ENCODE measurements at places on chromosomes 2 and 18.

- DNase-seq: no peak
These were observed 253.9 kb downstream of the OSR1 start for GRCh38 chr2:19104503-19104902.

GRCh38 chr2:192002418-192002817 lies 155.5 kb upstream of the CAVIN2 start:
- no peak for DNase-seq

DNA sequence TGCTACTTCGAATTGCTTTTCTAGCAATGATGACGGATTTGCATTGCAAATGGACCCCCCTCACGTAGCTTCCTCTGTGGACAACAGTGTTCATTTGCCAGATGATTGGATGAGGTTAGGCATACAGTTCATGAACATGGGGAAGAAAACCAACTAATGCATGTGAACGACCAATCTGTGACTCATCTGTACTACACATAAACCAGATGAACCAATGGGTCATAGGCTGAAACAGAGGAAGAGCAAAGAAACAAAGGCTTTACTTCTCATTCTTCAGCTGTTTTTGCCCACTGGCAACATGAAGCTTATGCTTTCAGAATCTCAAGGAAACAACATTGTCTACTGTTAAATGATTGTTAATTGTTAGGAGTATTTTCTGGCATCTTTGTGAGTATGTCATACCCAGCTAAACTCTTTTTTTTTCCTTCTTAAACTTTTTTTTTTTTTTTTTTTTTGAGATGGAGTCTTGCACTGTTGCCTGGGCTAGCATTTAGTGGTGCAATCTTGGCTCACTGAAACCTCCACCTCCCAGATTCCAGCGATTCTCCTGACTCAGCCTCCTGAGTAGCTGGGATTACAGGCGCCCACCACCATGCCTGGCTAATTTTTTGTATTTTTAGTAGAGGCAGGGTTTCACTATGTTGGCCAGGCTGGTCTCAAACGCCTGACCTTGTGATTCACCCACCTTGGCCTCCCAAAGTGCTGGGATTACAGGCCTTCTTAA lies 35.5 kb downstream of the EFEMP1 start:
- DNase-seq: no peak

- DNase-seq: no peak
These were observed 12.2 kb downstream of the SH3BP4 start for GRCh38 chr2:234963773-234964615.

- no peak for DNase-seq
These were observed 129.7 kb downstream of the WDSUB1 start for GRCh38 chr2:159156834-159157233.

- DNase-seq: no peak
These were observed 14.1 kb upstream of the CNNM3 start for GRCh38 chr2:96801786-96802595.

GRCh38 chr2:218081063-218081462 lies 12.0 kb downstream of the RUFY4 start:
- no peak for DNase-seq

DNA sequence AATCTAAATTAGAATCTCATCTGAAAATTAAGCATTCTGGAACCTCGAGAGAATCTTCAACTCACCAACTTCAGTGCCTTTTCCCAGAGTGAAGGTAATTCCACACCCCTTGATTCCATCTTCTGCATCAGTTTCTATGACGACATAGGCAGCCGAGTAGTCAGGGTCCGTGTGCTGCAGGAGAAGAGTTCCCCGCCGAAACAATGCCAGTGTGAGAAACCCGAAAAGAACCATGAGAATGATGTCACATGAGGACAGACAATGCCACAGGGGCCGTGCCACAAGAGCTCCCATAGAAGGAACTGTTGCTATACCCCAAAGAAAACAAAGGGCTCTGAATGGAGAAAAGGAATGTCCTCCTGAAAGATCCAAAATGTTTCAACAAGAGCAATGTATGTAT lies 6.0 kb downstream of the ENOSF1 start:
- no peak for DNase-seq

DNA sequence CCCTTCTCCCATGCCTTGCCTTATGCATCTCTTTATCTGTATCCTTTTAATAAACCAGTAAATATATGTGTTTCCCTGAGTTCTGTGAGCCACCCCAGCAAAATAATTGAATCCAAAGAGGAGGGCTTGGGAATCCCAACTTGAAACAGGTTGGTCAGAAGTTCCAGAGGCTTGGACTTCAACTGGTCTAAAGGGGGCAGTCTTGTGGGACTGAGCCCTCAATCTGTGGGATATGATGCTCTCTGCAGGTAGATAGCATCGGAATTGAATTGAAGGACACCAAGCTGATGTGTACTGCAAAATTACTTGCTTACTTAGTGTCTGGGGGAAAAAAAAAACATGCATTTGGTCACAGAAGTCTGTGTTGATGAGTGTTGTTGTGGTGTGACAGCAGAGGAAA lies 1033.5 kb upstream of the TMEFF2 start:
- DNase-seq: no peak

DNA sequence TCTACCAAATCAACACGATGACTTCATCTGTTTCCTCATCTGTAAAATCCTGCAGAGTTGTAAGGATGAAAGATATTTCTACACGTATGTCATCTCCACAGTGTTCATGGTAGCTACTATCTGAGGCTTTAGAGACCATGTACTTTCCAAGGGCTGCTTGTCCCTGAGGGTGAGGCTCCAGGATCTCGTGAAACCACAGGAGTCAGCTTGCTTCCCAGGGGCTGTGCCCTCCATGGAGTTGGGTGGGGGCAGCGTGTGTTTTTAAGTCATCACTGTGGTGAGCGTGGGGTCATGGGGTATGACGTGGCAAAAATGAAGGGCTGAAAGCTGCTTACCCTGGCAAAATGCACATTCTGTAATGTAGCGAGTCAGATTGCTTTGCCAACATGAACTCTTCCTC lies 81.6 kb downstream of the ASAP2 start:
- DNase-seq: no peak

- no peak for DNase-seq
These were observed 562 bp downstream of the TWSG1 start for GRCh38 chr18:9334973-9335696.

GRCh38 chr18:3163968-3164367 lies 55.8 kb downstream of the MYOM1 start:
- DNase-seq: no peak

DNA sequence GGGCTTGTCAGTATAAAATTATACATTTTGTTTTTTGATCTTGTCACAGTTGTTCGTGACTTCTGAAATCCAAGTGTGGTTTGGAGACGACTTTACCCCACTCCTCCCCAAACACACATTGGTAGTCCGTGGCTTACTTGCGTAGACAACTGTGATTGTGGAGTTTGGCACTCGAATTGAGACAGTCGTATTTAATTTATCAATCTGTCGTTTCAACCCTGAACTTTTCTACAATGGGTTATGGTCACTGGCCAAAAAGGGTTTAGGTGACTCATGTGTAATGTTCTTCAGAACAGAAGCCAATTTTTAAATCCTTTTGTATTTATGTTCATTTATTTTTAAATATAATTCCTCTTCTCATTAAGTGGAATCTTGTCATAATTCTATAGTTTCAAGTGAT lies 129.9 kb downstream of the SPTBN1 start:
- DNase-seq: no peak

DNA sequence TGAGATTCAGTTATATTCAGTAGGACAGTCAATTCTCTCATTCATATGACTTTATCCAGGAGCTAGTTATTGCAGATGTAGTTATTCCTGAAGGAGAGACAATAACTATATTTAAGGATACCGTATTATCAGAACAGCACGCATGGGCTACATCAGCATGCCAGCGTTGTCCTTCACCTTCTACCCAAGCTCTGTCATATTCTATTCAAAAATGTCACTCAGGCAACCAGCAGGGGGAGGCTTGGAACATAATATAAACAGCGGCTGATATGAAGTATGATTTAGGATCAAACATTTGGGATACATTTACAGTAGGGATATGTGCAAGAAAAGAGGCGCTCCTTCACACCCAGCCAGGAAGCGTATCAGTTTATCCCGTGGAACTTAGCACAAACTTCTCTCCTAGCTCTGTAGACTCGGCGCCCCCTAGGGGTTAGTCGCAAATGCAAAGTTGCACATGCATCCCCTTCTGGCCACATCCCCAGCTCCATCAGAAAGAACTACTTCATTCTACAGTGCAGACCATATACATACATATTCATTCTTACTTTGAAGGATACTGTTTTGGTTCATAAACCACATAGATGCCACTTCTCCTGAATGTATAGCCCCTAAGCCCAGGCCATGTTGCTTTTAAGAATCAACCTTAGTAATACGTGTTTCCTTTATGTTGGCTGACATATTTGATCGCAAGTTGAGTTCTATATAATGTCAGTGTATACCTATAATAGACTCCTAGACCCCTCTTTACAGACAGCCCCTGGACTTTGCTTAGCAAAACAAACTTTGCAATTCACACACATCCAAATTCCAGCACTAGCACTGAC lies 759.4 kb downstream of the ADCYAP1 start:
- peak; percentile 75 for DNase-seq

- peak; percentile 59 for DNase-seq
These were observed 6.6 kb upstream of the OXER1 start for GRCh38 chr2:42770288-42771131.

- no peak for DNase-seq
These were observed 16.9 kb upstream of the CYRIA start for GRCh38 chr2:16682431-16683118.

DNA sequence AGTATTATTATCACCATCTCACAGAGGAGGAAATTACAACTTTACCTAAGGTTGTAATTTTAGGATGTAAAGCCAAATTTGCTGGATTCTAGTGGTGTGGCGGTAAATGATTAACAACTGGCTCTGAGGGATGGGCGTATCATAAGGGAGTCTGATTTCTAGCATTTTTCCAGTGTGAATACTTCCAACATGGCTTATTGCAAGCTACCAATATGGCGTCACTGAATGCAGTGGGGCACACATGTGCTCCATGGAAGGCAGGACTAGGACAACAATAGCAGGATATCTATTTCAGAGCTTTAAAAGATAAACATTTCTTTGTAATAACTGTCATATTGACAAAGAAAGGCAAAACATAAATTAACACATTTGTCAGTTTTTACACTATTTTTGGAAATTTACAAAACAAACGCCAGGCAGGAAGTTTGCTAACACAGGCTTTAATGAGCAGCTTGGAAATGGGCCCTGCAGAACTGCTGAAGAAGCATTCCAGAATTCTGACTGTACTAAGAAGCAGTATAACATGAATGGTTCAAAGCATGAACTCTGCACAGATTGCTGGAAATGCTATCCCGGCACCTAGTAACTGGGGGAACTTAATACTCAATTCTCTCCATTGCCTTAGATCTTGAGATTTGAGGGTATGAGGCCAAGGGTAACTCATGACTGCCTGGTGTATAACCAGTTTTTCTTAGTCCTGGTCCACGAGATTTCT lies 439.3 kb upstream of the MAP2 start:
- DNase-seq: no peak

- no peak for DNase-seq
These were observed 9.1 kb upstream of the UNC80 start for GRCh38 chr2:209762563-209762962.

GRCh38 chr2:81767187-81767912 lies 1462.8 kb upstream of the LRRTM1 start:
- no peak for DNase-seq

All from endothelial cell (in vitro differentiated cells).